ENCODE measurements at places on chromosomes 4 and X.

DNA sequence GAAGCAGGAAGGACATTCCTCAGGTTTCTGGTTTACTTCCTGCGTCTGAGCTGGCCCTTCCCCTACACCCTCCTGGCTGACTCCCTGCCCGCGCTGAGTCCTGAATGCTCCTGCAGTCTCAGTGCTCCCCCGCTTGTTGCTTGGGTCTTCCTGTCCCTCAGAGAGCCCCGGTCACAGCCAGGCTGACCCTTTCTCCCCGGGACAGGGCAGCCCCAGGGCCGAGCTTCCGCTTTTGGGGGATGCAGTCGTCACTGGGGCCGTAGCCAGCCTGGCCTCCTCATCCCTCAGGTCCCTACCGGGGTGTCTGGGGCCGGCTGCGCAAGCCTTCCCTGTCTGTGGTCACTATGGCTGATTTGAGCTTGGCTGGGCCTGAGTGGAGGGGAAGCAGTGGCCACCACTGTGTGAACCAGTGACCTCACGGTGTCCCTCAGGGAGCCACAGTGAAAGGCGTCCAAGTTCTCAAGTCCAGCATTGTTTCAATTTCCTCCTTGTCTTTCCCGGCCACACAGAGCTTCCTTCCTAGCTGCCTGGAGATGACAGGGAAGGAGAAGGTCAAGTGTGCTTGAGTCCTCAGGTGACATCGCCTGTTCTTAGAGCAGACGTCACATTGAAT is 34.1 kb upstream of the ASMTL start:
- no peak for DNase-seq

DNA sequence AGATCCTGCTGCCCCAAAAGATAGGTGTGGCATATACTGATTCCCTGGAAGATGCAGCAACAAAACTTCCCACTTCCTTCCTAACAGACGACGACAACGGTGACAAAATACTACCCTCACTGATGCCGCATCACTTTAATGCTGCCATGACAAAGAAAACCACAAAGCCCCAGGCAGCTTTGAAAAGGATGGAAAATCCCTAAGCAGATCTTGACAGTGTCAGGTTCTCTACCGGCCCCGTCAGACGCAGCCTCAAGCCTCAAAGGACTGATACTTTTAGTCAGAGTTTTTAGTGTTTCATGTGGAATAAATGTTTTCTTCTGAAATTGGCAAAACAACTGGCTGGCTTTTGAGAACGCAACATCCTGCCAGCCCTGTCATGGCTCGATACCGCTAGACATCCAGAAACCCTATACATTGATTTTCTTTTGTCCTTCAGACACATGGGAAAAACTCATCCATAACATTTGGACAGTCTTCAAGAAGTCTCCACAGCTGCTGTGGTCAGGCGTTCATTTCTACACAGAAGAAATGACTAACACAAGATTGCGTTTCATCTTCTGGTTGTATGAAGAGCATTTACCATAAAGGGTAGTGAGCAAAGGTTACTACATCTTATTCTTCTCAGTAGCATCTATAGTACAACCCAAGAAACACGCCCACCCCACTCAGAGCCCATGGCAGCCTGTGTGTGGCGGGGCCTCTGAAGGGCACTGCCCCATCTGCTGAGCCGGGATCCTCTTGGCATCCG is 60.1 kb downstream of the GATB start:
- DNase-seq = no peak

GRCh38 chr4:121692261-121692660 is 4.5 kb downstream of the ANXA5 start:
- no peak for DNase-seq

GRCh38 chr4:96974295-96974694 is 1134.4 kb downstream of the PDHA2 start:
- no peak for DNase-seq

- DNase-seq = no peak
Measured at GRCh38 chrX:16464369-16464768, 185.6 kb upstream of the S100G start.

DNA sequence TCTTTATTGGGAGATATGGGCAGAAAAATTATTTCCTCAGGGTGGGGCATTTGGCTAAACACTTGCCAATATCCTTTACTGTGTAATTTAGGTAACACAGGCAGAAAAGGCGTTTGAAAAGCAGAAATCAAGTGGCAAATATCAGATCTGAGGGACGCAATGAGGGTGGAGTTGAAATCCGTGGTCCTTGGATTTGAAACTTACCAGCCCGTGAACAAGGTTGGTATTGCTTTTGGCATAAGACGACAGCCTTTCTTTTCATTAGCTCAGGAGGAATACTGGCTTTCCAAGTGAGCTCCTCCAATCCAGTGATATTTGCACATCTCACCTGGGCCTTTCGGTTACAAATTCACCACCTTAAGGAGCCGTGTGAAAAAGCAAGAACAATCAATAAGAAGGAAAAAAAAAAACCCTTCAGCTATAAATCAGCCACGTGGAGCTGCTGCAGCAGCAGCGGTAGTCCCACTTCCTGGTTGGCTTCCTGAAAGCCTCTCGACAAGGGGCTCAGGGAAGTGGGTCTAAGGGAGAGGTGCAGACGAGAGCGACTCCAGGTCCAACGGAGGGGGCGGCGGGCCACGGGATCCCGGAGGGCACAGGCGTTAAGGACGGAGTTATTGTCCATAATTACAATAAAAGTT is 734 bp upstream of the GALNT7 start:
- peak; percentile 58 for DNase-seq

Data from tongue (tissue), 3 donors.